ENCODE measurements at places on chromosomes 1 and 21.

- no peak for DNase-seq
Observed at GRCh38 chr1:40413527-40414252, 36.6 kb upstream of the ZFP69B start.

- no peak for DNase-seq
Observed at GRCh38 chr1:101236516-101237228, at the start of gene S1PR1. Gene S1PR1 (plus strand): TSS chr1:101237019. CDS start chr1:101238985, 1,966 bp downstream.

- no peak for DNase-seq
Observed at GRCh38 chr1:16922466-16922865, 735 bp downstream of the CROCC start.

DNA sequence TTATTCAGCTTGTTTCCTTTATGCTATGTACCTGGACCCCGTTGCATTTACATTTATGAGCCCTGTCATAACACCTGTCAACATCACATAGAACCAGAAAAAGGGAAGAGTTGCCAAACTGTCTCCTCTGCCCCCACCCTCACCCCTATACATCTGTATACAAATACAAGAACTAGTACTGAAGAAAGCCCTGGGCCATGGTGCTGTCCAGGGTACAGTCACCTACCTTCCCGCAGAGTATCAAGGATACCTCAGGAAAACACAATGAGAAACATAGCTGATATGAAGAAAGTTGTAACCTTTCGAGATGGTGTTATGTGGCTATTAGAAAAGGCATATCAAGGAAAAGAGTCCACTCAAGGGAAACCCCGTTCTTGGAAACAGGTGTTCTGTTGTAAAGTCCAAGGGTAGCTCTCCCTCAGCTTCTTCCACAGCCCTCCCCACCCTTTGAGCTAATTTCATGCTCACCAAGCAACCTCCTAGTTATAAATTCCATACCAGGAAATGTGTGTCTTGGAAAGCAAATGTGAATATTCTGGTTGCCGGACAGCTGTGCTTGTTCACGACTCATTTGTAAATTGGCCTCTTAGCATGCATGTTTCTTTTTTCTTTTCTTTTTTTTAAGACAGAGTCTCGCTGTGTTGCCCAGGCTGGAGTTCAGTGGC, 16.7 kb upstream of the AVPR1B start:
- DNase-seq, result no peak

- peak; percentile 62 for DNase-seq
Observed at GRCh38 chr1:183318433-183318832, 99.7 kb downstream of the NMNAT2 start.

- DNase-seq, result no peak
Observed at GRCh38 chr1:114208106-114208505, 54.4 kb upstream of the SYT6 start.

DNA sequence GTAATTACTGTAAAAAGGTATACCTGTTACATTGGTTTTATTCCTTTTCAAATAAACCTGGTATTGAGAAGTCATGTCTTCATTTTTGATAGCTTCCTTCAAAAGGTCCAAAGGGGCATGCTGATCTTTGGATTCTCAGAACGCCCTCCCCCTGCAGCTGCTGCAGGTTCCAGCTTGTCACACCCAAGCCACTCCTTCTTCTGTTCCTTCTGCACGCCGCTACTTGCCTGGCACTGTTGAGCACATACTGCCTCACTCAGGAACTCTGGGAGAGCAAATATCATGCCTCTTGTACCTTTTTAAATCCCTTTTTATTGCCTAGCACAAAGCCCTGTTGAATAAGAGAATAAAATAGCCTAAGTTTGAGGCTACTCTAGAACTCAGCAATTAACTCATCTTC, 136.9 kb downstream of the BARHL2 start:
- DNase-seq, result no peak

- no peak for DNase-seq
Observed at GRCh38 chr1:10610901-10611600, 136.3 kb downstream of the PEX14 start.

- no peak for DNase-seq
Observed at GRCh38 chr1:115797486-115797885, 29.0 kb upstream of the CASQ2 start.

GRCh38 chr1:100217834-100218233, 31.8 kb downstream of the DBT start:
- DNase-seq, result no peak

GRCh38 chr1:156480411-156481192, 20.0 kb downstream of the MEF2D start:
- no peak for DNase-seq

- DNase-seq, result peak; percentile 9
Observed at GRCh38 chr1:224922404-224923164, 6.9 kb upstream of the DNAH14 start.

- DNase-seq, result no peak
Observed at GRCh38 chr1:107953556-107953955, 11.4 kb downstream of the VAV3 start.

- DNase-seq, result no peak
Observed at GRCh38 chr1:199976496-199977144, 50.9 kb upstream of the NR5A2 start.

DNA sequence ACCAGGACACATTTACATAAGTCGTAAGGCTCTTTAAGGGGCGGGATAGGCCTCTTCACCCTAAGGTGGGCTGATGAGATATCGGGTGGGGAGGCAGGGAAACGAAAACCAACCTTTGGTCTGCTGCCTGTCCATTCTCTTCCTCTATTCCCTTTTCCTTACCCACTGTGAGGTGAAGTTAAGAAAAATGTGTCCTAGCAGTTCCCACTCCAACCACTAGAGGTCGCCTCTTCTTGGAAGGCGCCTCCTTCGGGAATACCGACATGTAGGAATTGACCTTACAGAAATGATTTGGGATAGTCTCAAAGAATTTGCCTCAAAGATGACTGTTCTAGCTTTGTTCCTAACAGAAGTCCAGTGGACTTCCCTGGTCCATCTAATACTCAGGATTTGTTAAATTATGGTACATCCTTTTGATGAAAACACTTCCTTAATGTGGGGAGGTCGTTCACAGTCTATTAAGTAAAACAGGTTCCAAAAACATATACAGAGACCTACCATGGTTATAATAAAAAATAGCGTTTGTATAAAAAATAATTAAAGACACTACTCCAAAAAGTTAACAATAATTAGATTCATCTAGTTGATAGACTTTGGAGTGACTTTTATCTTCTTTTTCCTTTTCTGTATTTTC, 14.1 kb downstream of the AZIN2 start:
- DNase-seq, result no peak

- DNase-seq, result no peak
Observed at GRCh38 chr1:30855686-30856259, 52.8 kb downstream of the SDC3 start.

GRCh38 chr1:185693654-185694053, 40.5 kb upstream of the HMCN1 start:
- no peak for DNase-seq

DNA sequence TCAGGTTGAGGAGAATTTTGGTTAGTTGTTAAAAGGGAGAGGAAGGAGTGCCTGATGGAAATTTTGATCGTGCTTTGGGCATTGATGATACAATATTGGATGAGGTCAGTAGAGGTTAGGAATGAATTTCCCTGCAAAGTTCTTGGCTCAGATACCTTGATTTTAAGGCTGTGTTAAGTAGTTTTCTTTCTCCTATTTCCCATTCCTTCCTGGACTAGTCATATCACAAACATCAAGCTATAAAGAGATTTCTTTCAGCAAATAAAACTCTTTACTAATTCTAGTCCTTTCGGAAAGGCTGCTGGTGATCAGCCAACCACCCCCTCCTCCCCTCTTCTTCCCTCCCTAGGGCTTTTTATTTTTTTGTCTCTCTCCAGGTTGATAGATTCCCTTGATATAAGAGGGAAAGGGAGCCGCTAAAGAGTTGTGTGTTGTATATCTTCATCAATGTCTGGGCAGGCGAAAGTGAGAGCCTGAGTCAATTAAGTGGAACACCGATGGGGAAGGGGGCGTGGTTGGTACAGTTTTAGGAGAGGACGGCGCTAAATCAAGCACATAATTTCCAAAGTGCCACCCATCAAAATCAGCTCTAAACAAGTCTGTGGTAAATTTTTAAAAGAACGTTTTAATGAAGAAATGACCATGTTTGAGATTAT, 100.1 kb upstream of the PLXNA2 start:
- DNase-seq, result no peak

DNA sequence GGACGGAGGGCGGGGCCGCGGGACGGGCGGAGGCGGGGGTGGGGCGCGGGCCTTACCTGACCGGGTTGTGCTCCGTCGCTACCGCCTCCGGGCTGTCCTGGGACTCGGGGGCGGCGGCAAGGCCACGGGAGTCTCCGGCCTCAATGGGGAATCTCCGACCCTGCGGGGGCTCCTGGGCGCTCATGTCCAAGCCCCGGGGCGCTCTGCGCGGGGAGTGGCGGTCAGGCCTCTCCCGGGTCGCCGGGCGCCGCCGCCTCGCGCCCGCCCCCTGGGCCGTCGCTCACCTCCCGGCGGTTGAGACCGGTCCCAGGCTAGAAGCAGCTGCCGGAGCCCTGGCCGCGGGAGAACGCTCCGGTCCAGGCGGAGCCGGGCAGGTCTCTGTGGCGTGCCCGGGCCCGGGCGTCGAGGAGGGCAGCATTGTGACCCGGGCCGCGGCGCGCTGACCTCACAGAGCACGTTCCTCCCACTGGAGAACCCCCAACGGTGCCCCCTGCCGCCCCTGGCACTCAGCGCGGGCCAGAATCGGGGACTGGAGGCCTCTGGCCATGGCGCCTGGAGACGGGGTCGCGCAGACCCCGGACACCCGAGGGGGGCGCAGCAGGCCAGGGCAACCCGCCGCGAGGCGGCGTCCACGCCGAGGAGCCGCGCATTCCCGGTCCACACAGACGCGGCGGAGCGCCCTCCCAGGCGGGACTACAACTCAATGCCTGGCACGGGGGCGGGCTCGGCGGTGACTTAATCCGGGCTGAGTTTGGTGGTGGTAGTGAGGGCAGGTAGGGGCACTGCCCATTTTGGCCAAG, 411 bp downstream of the FAM229A start:
- DNase-seq, result no peak

- no peak for DNase-seq
Observed at GRCh38 chr1:2174348-2175054, 20.1 kb downstream of the FAAP20 start.

DNA sequence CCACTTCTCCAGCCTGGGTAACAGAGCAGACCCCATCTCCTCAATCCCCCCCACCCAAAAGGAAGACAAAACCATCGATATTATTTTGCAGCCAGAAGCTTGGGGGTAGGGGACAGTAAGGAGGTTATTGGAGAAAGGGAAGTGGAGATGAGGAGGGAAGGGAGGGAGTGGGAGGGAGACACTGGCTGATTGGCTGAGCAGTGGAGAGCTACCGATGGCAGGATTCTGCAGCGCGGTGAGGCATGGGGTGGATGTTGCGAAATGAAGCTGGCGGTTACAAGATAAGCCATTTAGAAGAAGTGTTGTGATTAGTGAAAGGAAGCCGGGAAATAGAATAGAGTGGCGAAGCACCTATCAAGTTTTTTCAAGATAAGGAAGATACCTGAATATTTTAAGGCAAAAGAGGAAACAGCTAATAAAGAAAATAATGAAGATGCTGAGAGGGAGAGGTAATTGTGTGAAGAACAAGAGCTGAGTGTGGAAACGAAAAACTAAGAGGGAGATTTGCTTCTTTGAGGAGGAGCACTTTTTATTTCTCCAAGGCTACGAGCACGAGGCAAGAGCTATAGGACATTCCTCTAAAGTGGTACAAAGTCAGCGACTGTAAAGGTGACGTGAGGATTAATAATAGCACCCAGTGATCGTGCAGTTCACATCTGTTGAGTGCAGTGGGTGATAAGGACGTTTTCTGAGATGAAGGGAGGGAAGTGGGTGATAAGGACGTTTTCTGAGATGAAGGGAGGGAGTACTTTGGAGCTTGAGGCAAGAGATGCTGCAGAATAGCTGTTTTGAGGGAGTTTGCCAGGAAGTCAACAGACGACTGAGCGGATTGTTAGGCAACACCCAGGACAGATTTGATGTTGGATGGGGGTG, 103.2 kb upstream of the KIF26B start:
- DNase-seq, result no peak

GRCh38 chr1:42904434-42904833, 54.2 kb downstream of the SLC2A1 start:
- DNase-seq, result no peak

GRCh38 chr21:42319376-42319775, 4.2 kb upstream of the TFF3 start:
- DNase-seq, result no peak
